ENCODE measurements at places on chromosomes 7 and 10. TPM values are rescaled to one million over a fixed set of nuclear protein-coding genes. Genes with fewer than 3 reads are reported as not detected.

DNA sequence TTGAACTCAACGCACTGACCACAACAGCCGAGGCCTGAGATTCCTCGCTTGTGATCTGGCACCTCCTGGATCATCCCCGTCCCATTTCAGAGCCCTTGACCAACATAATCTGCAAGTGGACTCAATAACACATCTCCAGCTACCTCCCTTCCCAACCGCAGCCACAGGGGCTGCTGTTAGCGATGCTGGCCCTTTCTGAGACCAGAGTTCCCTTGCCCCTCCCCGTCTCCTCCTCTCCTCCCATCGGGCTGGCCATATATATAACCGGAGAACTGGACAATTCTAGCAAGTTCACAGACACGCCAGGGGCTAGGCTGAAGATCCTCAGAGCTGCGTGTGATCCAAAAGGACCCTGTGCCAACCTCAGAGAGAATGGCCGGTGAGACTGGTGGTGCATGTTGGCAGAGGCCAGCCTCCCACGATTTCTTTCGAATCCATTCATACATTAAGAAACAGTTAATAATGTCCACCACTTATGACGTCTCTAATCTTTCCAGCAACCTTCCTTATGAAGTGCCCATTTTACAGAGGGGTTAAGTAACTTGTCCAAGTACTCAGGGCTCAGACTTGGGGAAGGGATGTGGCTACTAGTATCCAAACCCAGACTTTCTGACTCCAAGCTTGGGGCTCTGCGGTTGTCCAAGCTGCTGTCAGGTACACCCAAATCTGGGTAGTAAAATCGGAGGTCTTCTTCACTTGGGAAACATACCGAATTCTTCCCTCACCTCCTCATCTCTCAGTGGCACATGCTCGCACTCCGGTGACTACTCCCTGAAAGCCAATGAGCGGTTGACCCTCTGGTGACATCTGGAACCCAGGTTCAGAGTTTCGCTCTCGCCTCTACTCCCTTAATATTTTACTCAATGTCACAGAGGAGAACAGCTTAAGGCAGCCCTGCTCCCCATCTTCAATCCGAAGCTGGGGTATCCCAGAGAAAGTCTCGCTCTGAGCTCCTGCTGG, 11.2 kb upstream of the FEZF1 start:
- no peak for DNase-seq

- peak; percentile 11 for DNase-seq
These were observed 4.6 kb downstream of the TRPV6 start for GRCh38 chr7:142880876-142881505.

DNA sequence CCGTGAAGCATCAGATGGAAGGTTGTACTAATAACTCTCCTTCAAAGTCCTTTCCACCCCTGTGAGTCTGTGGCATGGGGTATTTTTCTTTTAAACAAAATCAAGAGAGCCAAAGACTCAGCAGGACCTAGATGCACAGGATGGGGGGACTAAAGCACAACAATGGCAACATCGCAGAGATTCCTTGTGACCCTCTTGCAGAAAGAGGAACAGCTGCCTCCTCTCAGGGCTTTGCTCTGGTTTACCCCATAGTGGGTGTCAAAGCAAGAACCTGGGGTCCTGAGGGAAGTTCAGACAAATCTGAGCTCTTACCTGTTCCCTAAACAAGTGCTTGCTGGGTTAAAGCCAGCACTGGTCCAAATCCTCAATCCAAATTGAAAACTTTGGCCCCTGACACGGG, 39.2 kb downstream of the FGF8 start:
- no peak for DNase-seq

Gene RBP4
- 0.72 TPM for total RNA-seq

Gene NEUROD6
- total RNA-seq, result not detected

Gene C10orf120
- total RNA-seq, result not detected

All from progenitor cell of endocrine pancreas (in vitro differentiated cells).